ENCODE measurements at places on chromosomes 2 and 18.

GRCh38 chr2:173972636-173973035 is 7.5 kb upstream of the SP3 start:
- DNase-seq = no peak

- DNase-seq = no peak
Measured at GRCh38 chr2:231752061-231752460, 29.0 kb downstream of the PDE6D start.

DNA sequence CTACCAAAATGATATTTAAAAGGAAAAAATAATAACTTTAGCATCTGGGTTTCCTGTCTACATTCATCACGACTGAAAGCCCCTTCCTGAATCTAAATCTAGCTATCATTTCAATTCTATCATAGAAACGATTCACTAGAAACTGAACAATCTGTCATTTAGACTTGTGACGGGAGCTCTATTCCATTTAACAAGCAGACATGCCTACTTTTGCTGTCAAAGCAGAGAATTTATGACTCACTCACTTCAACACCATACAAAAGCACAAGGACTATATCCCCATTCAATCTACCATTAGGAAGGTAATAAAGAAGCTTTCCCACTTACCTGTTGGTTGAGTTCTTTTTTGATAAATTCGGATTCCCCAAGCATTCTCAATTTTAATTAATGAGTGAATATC is 1072.3 kb downstream of the LRP1B start:
- no peak for DNase-seq

GRCh38 chr18:10141559-10141958 is 227.7 kb downstream of the VAPA start:
- no peak for DNase-seq

DNA sequence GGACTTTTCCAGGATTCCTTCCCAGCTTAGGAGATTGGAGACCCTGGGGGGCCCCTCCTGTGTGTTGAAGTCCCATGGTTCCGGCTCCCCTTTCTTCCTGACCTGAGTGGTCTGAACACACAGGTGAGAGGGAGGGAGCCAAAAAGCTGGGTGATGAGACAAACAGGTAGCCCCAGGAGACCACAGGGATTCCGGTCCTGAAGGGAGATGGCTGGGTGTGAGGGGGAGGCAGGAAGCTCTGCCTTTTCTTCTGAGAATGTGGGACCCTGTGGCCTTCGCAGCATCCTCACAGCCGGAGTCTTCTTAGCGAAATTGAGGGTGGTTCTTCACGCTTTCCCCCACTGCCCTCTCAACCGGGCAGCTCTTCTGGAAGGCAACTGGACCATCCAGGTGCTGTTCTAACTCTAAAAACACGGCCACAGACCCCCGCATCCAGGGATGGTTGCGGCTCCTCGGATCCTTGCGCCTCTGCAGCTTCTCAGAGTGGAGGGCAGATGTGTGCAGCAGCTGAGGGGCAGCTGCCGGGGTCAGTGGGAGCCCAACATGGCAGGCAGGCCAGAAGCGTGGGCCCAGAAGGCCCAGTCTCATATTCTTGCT is 4.4 kb downstream of the SLC66A3 start:
- DNase-seq = no peak

- no peak for DNase-seq
Measured at GRCh38 chr2:66462501-66462825, 27.5 kb downstream of the MEIS1 start.
